ENCODE measurements at places on chromosomes 2 and 18.

DNA sequence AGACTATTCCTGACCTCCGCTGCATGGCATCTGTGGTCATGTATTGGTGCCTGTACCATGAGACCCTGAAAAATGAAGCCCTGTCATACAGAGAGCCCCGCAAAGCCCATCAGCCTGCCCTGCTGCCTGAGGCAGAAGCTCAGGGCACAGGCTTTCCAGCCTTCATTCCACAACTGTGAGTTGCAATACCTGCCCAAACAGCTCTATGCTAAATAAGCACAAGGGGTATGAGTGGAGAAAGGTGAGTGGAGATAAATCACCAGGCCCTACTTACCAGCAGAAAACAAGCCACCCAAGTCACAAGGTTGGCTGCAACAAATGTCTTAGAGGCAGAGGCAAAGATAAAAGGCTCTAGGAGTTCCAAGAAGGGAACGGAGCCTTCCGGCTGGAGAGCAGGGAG lies 277.4 kb downstream of the TNS1 start:
- no peak for DNase-seq

DNA sequence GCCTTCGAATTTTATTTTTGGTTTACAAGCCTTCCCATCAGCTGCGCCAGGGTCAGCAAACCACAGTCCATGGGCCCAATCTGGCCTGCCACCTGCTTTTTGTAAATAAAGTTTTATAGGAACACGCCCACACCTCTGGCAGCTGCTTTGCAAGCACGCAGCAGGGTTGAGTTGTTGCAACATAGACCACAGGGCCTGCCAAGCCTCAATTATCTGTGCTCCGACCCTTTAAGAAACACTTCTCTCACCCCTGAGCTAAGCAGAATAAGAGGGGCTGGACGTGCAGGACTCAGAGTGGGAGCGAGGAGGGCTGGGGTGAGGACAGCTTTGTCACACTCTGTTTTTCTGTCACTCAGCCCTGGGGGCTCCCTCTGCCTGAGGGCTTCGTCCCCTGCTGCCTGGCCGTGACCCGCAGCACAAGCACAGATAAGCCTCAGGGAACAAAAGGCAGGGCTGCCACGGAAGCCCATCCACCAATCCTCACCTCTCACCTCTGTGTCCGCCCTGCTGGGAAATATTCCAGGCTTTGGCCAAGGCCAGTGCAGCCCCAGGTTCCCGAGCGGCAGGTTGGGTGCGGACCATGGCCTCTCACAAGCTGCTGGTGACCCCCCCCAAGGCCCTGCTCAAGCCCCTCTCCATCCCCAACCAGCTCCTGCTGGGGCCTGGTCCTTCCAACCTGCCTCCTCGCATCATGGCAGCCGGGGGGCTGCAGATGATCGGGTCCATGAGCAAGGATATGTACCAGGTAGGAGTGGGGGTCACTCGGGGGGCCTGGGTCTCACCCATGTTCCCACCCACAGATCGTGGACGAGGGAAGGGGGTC lies at the start of gene AGXT:
TSS of gene AGXT (plus strand) at position 539 of the 823 bp plus-strand sequence. CDS start at position 581, 42 bp downstream.
- no peak for DNase-seq

- DNase-seq: no peak
Measured at GRCh38 chr18:5462227-5462626, 81.6 kb downstream of the EPB41L3 start.

DNA sequence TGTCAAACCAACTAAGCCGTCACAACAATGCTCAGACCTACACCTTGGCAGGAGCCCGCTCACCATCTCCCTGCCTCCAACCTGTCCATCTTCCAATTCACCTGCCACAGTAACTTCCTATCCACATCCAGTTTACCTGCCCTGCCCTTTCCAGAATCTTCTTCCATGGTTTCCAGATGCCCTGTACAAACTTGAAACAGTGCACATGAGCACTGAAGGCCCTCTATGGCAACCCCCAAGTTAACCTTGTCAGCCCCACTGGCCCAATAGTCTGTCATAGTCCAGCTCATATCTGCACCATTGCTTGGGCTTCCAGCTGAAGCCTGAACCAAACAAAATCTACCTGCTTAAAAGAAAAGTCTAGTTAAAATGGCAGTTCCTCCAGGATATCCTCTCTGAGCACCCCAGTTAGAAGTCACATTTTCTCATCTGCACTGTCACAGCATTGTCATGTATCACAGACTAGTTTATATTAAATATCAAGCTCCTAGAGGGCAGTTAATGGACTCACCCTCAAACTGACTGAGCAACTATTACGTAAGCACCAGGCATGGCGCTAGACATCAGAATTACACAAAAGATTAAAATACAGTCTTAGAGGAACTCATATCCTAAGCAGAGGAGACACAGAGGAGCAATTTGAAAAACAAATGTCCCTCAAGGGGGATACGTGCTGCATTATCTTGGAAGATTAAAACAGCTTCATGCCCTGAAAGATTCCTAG lies 11.6 kb downstream of the NFE2L2 start:
- no peak for DNase-seq

DNA sequence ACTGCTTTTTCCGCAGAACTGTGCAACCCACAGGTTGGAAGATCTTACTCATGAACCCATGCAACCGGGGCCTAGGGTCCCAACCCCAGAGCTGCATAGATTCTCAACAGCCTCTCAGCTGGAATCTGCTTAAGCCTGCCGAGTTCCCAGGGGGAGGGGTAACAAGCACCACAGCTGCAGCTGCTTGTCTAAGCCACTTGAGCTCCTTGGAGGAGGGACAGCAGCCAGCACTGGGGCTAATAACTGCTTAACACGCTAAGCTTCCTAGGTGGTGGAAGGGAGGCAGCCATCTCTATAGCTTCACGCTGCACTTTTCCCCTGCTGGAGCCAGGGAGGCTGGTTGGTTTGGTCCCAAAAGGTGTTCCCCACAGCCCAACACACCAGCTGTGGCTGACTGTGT lies 311.6 kb downstream of the DSC3 start:
- no peak for DNase-seq

DNA sequence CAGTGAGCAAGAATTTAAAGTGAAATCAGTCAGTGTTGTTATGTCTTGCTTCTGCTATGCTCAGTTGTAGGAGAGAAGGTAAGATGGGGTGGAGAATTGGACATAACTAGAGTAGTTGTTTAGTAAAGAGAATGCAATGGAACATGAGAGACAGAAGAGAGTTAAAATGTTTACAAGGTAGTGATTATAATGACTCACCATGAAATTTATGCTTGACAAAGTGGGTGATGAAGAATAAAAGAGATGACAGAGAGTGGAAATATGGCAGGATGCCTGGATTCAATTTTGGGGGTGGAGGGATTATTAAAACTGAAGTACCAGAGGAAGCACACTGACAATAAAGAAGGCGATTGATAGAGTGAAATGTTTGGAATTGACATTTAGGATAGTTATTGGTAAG lies 10.6 kb downstream of the SCG2 start:
- DNase-seq: no peak

GRCh38 chr2:210392469-210392881 lies 77.5 kb upstream of the MYL1 start:
- no peak for DNase-seq

DNA sequence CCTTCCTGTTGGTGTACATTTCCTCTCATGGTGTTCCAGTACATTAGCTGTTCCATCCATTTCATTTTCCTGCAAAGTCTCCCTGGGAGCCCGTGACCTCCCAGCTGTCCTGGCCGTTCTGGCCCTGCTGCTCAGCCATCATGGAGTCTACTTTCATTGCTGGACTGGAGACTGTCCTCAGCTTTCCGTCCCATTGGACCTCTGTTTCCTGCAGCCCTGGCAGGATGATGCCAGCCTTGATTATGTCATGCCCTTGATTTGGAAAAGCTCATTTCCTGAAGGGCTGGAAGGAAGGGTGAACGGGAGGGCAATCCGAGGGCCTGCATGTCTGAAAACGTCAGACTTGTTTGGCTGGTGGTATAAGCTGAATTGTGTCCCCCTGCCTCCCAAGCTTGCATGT lies 205.5 kb upstream of the HS6ST1 start:
- no peak for DNase-seq

Measured in GM18507 (cell line).